ENCODE measurements at places on chromosomes 3 and 15.

GRCh38 chr3:155070316-155070715, 9.8 kb upstream of the MME start:
- DNase-seq, result no peak

DNA sequence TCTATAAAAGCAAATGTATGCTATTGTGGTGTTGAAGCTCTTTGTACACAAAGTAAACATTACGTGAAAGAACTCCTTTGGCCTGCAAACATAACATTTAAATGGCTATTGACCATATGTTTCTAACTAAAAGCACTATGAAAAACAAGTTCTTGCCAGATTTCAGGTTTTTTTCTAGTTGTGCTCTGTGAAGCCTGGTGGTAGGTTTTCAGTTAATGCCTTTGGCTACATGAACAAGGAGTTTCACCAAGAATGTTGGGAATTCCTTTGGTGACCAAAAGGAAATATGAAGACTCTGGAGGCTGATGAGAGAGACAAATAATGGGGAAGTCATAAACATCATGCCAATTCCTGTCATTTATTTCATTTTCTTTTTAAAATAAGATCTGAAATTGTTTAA, 66.0 kb downstream of the RBMS3 start:
- no peak for DNase-seq

- DNase-seq, result no peak
Measured at GRCh38 chr3:58487140-58487886, 4.6 kb upstream of the KCTD6 start.

GRCh38 chr3:161028555-161029153, 76.5 kb downstream of the B3GALNT1 start:
- DNase-seq, result no peak
